GM23248 (cell line): ENCODE measurements at places on chromosomes 7 and 10. TPM values are rescaled to one million over a fixed set of nuclear protein-coding genes. Genes with fewer than 3 reads are reported as not detected.

DNA sequence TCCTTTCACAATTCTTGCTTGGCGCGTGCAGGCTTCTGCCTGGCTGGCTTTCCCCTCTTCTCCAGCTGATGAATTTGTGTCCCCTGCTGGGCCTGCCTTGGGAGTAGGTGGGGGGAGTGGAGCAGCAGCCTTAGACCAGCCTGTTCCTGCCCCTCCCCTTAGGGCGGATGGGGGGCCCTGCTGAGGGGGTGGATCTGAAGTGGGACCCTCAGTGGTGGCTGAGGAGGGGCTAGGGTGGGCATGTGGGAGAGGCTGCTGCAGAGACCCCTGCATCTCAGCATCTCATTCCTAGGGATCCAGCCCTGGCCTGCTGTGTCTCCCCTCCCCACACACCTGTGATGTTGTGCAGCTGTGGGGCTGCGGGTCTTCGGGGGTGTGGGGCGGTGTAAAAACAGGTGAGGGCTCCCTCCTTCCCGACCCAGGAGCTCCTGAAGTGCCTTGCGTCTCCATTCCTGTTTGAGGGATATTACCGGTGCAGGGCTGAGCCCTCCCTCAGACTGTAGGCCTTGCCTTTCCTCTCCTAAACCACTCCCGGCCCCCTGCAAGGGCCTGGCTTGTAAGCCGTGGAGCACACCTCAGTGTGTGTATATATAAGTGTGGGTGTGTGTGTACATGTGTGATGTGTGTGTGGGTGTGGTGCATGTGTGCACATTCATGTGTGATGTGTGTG lies 24.7 kb downstream of the ADCYAP1R1 start:
- H3K27me3 ChIP-seq: 0 out of 2 replicates have a peak, but pooled peaks cover under 1% of the 10 kb centered on the region
- H3K36me3 ChIP-seq: no peaks in the 10 kb centered on the region
- no peaks in the 10 kb centered on the region for H3K4me1 ChIP-seq
- H3K27ac ChIP-seq: no peak overlapping the region

GRCh38 chr7:6158424-6159096 lies 113.9 kb downstream of the CYTH3 start:
- H3K4me1 ChIP-seq: peaks cover 11% of the 10 kb centered on the region; the same call in 1 of the 2 replicates
- H3K36me3 ChIP-seq: peaks cover 18% of the 10 kb centered on the region
- no peaks in the 10 kb centered on the region for H3K27me3 ChIP-seq
- H3K4me3 ChIP-seq: no peak overlapping the region
- DNase-seq: no peak

DNA sequence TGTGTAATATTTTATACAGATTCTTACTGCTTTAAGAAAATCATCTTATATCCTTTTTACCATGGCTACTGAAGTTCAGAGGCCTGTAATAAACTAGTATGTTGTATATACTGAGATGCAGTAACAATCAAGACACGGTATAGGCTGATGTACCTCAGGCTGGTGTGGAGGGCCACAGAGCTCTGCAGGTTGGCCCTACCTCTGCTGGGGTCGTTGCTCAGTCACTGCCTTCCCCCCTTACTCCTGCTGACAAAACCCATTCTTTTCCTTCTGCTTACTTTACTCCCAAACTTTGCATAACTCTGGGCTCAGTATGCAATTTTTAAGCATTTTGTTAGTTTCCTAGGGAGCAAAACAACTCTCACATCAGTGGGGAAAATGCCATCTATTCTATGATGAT lies 200.1 kb upstream of the FOXP2 start:
- H3K4me3 ChIP-seq: no peak overlapping the region
- no peaks in the 10 kb centered on the region for H3K36me3 ChIP-seq
- no peak for DNase-seq
- no peaks in the 10 kb centered on the region for H3K4me1 ChIP-seq
- no peaks in the 10 kb centered on the region for H3K27me3 ChIP-seq

FKBP9 gene
- 555 and 556 TPM in 2 replicates for total RNA-seq

DNA sequence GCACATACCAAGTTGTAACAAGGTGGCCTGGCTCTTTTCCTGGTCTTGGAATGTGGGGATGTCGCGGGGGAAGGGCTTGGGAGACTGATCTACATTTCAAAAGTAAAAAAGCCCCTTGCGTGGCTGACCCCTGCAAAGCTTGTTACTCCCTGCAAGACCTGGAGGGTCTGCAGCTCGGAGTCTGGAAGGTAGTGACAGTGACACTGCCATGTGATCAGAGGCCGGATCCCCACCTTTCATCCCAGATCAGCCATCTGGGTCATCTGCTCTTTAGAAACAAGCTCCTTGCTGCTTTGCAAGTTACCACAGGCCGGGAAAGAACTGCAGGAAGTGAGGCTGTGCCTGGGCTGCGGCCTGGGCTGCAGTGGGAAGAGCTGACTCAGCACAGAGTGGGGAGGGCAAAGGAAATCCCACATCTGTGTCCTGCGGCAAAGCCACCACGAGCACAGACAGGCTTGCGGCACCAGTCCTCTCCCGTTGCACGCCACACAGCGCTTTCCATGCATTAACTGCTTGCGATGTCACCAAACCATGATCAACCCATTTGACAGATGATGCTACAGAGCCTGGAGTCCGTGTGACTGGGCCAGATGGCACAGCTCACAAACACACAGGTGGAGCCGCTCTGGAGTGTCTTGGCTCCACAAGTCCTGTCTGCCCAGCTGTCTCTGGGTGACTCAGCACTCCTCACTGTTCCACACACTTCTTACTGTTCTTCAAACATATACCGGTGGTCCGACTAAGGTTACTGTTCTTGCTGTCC lies 97.7 kb downstream of the SH3PXD2A start:
- H3K36me3 ChIP-seq: no peaks in the 10 kb centered on the region
- H3K27ac ChIP-seq: peak overlapping the region; percentile 82
- no peaks in the 10 kb centered on the region for H3K27me3 ChIP-seq
- no peak overlapping the region for H3K4me3 ChIP-seq
- peak; percentile 77 for DNase-seq

DNA sequence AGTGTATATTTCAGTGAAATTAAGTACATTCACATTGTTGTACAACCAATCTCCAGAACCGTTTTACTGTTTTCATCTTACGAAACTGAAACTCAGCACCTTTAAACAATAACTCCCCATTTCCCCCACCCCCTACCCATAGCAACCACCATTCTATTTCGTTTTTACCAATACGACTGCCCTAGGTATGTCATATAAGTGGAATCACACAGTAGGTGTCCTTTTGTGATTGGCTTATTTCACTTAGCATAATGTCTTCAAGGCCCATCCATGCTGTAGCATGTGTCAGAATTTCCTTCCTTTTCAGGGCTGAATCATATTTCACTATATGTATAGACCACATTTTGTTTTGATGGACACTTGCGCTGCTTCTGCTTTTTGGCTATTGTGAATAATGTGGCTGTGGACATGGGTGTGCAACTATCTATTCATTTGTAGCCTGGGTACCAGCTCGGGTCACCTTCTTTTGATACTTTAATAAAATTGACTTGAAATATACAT lies 34.3 kb upstream of the DLG5 start:
- no peak overlapping the region for H3K4me3 ChIP-seq
- no peak for DNase-seq
- H3K4me1 ChIP-seq: peaks cover 11% of the 10 kb centered on the region
- H3K27ac ChIP-seq: no peak overlapping the region
- no peaks in the 10 kb centered on the region for H3K36me3 ChIP-seq
- H3K27me3 ChIP-seq: no peaks in the 10 kb centered on the region

SAMD8 gene
- 30.5 and 31.5 TPM in 2 replicates for total RNA-seq

KAT6B gene
- total RNA-seq: 7.7 and 15.0 TPM in 2 replicates

CD36 gene
- 1.3 TPM in 1 of 2 replicates, not detected in the other for total RNA-seq

SLC13A1 gene
- total RNA-seq: not detected in 2 replicates

DNA sequence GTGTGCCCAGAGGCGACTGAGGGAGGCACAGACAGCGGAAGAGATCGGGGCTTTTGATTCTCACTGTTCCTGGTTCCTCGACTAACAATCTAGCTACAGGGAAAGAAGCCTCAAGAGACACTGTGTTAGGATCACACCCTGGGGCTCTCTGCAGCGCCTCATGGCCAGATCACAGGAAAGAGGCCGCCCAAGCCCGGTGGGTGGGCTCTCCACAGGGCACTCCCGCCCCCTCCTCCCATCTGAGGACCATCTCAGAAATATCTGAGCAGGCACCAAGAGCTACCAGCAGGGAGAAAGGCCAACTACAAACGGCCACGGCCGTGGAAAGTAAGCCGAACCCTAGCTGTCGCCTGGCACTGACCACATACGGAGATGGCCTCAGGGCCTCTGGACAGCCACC lies 224.2 kb downstream of the MLLT10 start:
- H3K27me3 ChIP-seq: no peaks in the 10 kb centered on the region
- H3K27ac ChIP-seq: no peak overlapping the region
- no peaks in the 10 kb centered on the region for H3K4me1 ChIP-seq
- no peak overlapping the region for H3K4me3 ChIP-seq
- H3K36me3 ChIP-seq: no peaks in the 10 kb centered on the region
- no peak for DNase-seq

DNA sequence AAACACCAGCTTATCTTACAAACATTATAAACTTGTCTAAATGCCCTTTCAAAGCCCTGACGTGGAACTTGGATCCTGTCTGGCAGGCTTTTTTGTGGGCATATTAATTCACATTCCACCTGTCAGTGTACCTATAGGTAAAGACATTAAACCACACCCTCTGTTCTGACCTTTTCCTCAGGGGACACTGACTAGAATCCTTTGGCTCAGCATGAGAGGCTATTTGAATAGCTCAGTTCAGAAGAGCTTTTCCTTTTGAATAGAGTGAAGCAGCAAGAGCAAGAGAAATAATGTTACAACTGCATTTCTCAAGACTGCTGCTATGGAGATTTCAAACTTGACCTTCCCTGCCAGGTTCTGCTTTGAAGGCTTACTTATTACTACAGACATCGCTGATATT lies 76.9 kb downstream of the CYP51A1 start:
- no peak overlapping the region for H3K4me3 ChIP-seq
- no peaks in the 10 kb centered on the region; the same call in 1 of the 2 replicates for H3K36me3 ChIP-seq
- H3K27me3 ChIP-seq: no peaks in the 10 kb centered on the region
- no peaks in the 10 kb centered on the region; the same call in 1 of the 2 replicates for H3K4me1 ChIP-seq
- no peak for DNase-seq
- H3K27ac ChIP-seq: no peak overlapping the region

VAX1 gene
- not detected in 2 replicates for total RNA-seq

- no peak for DNase-seq
- no peaks in the 10 kb centered on the region for H3K36me3 ChIP-seq
- peaks cover 16% of the 10 kb centered on the region for H3K27me3 ChIP-seq
- no peaks in the 10 kb centered on the region for H3K4me1 ChIP-seq
- H3K4me3 ChIP-seq: no peak overlapping the region
Measured at GRCh38 chr7:132764762-132765161, 188.5 kb upstream of the PLXNA4 start.

DNA sequence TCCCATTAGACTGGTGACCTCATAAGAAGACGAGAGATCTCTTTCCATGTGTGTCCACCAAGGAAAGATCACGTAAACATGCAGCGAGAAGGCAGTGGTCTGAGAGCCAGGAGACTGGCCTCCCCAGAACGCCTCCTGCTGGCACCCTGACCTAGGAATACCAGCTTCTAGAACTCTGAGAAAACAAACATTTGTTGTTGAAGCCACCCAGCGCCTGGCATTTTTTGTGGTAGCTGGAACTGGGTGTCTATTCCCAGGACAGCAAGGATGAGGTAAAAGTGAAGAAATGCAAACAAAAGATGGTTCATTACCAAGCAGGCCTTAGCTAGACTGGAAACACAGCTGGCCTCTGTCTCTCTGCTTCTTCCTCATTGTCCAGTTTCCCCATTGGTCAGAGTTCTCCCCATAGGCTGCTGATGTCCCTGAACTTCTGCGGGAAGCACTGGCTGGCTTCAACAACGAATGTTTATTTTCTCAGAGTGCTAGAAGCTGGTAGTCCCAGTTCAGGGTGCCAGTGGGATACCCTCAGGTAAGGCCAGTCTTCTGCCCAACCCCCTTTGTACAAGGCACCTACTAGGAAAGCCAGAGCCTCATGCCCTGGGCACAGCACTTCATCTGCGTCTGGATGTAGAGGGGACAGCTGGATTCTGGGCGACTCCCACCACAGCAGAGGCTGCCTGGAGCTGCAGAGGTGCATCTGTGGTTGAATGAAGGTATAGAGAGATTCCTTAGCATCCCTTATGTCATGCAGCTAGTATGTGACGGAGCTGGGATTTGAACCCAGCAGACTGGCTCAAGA lies 304.9 kb downstream of the TCERG1L start:
- no peaks in the 10 kb centered on the region for H3K4me1 ChIP-seq
- H3K27ac ChIP-seq: no peak overlapping the region
- H3K36me3 ChIP-seq: no peaks in the 10 kb centered on the region
- no peak for DNase-seq
- no peaks in the 10 kb centered on the region for H3K27me3 ChIP-seq

GJD4 gene
- not detected in 2 replicates for total RNA-seq

TAS2R3 gene
- not detected in 2 replicates for total RNA-seq

- H3K4me1 ChIP-seq: no peaks in the 10 kb centered on the region
- no peaks in the 10 kb centered on the region for H3K27me3 ChIP-seq
- no peaks in the 10 kb centered on the region for H3K36me3 ChIP-seq
- no peak overlapping the region for H3K27ac ChIP-seq
- H3K4me3 ChIP-seq: no peak overlapping the region
- DNase-seq: no peak
Measured at GRCh38 chr7:126799541-126799940, 453.2 kb downstream of the GRM8 start.

DNA sequence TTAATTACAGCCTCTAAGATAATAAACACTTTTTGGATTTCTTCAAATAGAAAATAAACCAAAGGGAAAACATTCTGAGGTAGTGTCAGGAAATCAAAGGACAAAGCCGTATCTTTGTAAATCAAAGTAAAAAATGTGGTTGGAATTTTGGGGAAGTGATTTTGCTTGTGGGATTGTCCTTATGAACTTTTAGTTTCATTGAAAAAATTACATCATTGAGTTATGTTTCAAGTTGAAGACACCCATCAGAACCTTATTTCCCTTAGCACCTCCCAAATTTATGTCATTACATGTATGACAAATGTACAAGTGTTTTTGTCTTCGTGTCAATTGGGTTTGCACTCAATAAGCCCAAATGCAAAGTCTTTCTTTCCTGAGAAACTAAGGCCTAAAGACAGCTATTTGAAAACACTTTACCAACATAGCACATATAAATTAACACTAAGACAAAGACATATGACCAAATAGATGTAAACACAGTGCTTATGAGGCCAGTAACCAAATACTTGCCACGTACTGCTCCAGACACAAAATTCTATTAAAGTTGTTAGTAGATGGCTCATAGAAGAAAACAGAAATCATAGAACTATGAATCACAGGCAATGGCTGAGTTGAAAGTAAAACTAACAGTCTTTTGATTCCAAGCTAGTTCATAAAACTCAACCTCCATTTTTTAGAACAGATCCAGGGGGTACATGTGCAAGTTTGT lies 26.9 kb upstream of the LAMB4 start:
- H3K36me3 ChIP-seq: no peaks in the 10 kb centered on the region
- peak overlapping the region; percentile 51 for H3K27ac ChIP-seq
- DNase-seq: peak; percentile 58
- H3K4me1 ChIP-seq: peaks cover 19% of the 10 kb centered on the region
- no peak overlapping the region for H3K4me3 ChIP-seq

GRCh38 chr10:105952153-105952552 lies 1212.4 kb downstream of the SORCS1 start:
- no peaks in the 10 kb centered on the region for H3K27me3 ChIP-seq
- H3K4me3 ChIP-seq: no peak overlapping the region
- H3K4me1 ChIP-seq: 0 out of 2 replicates have a peak, but pooled peaks cover 3% of the 10 kb centered on the region
- DNase-seq: peak; percentile 41
- H3K27ac ChIP-seq: no peak overlapping the region
